ENCODE measurements at places on chromosomes 12 and 14. TPM values are rescaled to one million over a fixed set of nuclear protein-coding genes. Genes with fewer than 3 reads are reported as not detected.
A peak's percentile ranks its signal among the peaks of the same experiment; 100 is the strongest.

DNA sequence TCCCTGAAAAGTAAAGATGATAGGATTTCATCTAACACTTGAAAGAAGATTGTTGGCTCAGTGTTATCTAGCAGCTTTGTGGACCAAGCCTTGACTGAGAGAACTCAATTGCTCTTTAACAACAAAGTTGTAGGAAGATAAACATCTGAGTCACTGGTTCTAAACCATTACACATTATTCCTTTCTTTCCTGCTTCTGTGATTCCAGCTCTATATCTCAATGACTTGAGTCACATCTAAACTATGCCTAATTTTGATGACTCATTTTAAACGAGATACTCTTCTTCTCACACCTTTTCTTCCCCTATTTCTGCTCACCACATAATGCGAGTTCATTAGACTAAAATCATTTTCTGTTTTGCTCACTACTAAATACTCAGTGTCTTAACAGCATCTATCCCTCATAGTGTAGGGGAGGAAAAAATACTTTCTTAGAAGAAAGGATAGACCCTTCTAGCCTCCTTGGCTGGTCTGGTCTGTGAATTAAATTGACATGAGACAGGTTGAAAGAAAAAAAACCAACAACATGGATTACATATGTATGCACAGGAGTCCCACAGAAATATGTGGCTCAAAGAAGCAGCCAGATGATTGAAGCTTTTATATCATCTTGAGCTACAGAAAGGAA lies 201.4 kb downstream of the C12orf50 start:
- peak; percentile 78 for DNase-seq

- DNase-seq, result no peak
Observed at GRCh38 chr12:25970916-25971653, 12.6 kb downstream of the RASSF8 start.

DNA sequence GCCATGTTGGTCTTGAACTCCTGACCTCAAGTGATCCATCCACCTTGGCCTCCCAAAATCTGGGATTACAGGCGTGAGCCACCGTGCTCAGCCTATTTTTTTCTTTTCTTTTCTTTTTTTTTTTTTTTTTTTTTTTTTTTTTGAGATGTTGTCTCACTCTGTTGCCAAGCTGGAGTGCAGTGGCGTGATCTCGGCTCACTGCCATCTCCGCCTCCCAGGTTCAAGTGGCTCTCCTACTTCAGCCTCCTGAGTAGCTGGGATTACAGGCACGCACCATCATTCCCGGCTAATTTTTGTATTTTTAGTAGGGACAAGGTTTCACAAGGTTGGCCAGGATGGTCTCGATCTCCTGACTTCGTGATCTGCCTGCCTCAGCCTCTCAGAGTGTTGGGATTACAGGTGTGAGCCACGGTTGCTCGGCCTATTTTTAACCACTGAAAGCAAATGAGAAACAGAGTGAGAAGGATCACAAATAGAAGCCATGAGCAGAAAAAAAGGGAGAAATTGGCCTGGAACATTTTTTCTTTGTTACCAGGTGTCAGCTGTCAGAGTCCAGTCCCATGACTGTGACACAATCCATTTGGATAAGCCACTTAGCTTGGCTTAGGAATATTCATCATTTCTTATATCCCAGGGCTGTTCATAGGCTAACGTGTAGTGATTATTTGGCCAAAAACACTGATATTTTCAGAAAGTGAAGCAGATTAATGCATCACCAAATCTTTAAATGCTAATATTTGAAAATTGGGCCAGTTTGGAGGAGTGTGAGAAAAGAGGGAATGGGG lies 7.9 kb upstream of the NFKBIA start:
- peak; percentile 28 for DNase-seq

GRCh38 chr14:64502887-64503433 lies 678 bp downstream of the ZBTB25 start:
- no peak for DNase-seq

- DNase-seq, result peak; percentile 72
Observed at GRCh38 chr12:48296586-48297282, 54.0 kb downstream of the ZNF641 start.

DNA sequence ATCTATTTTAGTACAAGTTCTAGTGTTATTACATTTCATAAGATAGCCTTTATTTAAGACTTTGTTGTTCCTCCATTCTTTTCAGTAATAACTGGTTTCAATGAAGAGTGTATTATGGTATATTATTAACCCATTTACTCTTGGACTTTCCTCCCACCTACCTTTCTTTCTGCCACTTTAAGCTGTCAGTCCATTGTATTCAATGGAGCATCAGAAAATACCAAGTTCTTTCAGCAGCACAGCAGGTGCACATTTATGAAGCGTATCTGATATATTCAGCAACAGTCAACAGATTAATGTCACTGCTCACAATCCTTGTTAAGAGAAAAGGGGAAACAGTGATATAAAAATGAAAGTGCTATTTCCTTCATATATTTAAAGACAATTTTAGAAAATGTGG lies 660.9 kb downstream of the C12orf50 start:
- no peak for DNase-seq

DNA sequence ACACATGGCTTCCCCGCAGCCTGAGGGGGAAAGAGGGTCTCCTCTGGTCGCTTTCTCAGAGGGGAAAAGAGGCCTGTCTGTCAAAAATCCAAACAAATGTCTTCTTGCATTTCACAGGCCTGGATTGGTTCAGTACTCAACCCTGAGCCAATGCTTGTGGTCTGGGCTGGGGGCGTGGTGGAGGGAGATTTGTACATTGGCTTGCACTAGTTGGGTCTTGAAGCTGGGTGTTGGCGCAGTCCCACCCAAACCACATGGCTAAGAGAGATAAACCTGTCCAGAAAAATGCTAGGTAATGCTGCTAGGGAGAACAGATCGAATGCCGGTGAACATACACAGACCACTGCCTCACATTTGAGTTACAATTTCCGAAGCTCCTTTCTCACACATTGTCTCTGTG lies 461.6 kb downstream of the MED13L start:
- no peak for DNase-seq

GRCh38 chr14:101889898-101890297 lies 74.5 kb upstream of the DYNC1H1 start:
- DNase-seq, result peak; percentile 35

GRCh38 chr12:116204169-116204568 lies 73.3 kb downstream of the MED13L start:
- DNase-seq, result no peak

- DNase-seq, result no peak
Observed at GRCh38 chr12:39788239-39788638, 168.6 kb upstream of the ABCD2 start.

DNA sequence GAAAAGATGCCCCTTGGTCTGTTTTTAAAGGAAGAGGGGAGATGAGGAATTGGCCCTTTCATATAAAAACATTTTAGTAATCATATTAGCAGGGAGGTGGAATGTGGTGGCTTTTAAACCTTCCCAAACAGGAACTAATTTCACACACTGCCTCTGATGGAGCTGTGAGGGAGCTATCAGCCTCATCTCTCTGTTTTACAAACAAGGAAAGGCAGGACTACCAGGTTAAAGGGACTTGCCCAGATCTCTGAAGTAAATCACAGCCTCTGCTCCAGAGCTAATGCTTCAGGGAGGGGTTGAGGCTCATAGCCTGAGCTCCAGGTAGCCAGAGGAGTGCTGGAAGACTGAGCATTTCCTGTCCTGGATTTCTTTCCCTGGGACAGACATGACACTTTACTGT lies 1.1 kb upstream of the BMP4 start:
- DNase-seq, result no peak

The LPAR5 gene
- total RNA-seq, result not detected

The CD163 gene
- not detected for total RNA-seq

The GPD1 gene
- 0.17 TPM for total RNA-seq

The KRT79 gene
- not detected for total RNA-seq

The AMN gene
- total RNA-seq, result not detected

The KRT84 gene
- not detected for total RNA-seq

The TAS2R8 gene
- not detected for total RNA-seq
